MCF 10A (cell line): ENCODE measurements at places on chromosomes 12 and 14. TPM values are rescaled to one million over a fixed set of nuclear protein-coding genes. Genes with fewer than 3 reads are reported as not detected.
A peak's percentile ranks its signal among the peaks of the same experiment; 100 is the strongest.

DNA sequence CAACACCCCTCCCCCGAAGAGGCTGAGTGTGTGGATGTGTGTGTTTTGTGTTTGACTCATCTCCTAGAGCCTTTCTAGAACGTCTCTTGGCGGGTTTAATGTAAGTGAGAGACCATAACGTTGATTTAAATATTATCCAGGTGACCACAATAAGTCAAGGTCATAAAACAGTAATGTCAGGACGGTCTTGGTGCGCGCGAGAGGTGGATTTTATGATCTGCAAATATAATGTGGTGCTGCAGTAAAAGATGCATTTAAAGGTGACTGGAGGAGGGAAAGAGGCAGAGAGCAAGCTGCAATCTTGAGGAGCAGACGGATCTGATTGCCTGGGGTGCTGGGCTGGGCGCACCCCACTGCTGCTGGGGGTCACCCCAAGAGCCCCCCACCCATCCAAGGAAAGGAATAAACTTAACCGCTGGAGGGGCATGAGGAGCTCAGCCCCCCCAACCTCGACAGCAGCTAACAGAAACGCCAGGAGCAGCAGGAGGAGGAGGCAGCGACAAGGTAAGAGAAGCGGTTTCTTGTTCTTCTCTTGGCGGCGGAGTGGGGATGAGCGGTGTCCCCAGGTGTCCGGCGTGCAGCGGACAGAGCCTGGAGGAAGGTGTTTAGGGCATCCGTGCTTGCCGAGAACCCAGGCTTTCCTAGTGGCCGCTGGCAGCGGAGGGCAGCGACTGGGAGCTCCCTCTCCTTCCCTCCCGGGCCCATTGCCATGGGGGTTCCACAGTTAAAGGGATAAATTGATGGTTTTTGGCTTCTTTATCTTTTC lies 5.5 kb downstream of the HOXC10 start:
- no peak for DNase-seq

The C12orf50 gene
- total RNA-seq = 0.29 TPM in 1 of 2 replicates, not detected in the other

The FITM1 gene
- total RNA-seq = 0.47 TPM in 1 of 2 replicates, not detected in the other

DNA sequence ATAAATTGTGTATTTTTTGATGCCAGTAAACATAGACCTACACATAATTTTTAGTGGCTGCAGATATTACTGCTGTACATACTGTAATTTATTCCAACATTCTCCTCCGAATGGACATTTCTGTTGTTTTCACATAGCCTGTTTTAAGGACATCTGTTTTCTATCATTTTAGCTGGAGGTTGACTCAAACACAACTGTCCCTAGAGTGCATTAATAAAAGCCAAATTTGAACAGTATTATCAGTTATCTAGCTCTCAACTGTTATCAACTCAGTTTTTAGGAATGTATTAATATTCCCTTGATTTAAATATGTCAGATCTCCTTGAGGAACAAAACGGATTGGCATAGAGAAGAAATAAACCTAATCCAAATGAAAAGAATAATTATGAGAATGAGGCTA lies 17.2 kb upstream of the PIWIL1 start:
- DNase-seq = no peak

The LUM gene
- total RNA-seq = not detected in 2 replicates

The C12orf60 gene
- total RNA-seq = 2.2 and 2.6 TPM in 2 replicates

The VRK1 gene
- total RNA-seq = 14.7 and 17.7 TPM in 2 replicates

- DNase-seq = no peak
These were observed 376.0 kb downstream of the ALG10 start for GRCh38 chr12:34398366-34398705.

GRCh38 chr12:122422730-122423257 lies 325 bp upstream of the CLIP1 start:
- peak; percentile 70 for DNase-seq

The BCAT1 gene
- 0.12 and 0.20 TPM in 2 replicates for total RNA-seq

The PMEL gene
- 0.59 TPM in 1 of 2 replicates, not detected in the other for total RNA-seq

DNA sequence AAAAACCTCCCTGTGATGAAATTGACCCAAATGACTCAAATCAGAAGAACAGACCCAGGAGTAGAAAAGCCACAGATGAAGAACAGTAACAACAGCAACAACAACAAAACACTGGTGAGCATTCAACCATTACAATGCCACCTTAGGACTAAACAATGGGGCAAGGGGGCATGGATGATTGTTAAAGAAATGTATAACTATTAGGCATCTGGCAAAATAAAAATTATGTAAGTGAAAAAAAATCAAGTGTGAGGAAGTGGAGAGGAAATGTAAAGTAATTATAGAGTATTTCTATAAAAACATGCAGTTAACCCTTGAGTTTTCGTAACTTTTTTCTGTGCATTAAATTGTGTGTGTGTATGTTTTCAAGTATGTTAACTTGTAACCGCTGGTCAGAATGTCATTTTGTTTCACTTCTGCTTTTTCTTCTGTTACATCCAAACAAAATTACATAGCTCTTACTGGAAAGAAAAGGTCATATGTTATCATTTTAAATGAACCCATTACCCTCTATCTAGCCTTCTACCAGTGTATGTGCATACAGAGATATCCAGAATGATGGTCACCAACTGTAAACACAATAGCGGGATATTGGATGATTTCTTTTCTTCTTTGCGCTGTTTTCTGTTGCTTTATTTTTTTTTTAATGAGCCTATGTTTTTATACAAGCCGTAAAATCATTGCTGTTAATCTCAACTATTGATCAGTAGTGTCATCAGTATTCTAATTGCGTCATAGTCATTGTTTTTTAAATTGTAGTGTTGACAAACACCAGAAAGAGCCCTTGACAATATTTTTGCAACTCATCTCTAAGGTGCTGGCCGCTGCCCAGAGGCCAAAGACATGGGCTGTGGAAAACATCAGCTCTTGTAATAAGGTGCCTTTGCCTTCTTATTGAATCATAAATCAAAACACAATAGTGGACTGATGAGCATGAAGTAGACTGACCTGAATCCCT lies 170.6 kb downstream of the CRADD start:
- DNase-seq = no peak

The PPP1CC gene
- 79.4 and 94.6 TPM in 2 replicates for total RNA-seq

GRCh38 chr12:29149691-29150281 lies 708 bp downstream of the FAR2 start:
- no peak for DNase-seq

GRCh38 chr12:52942066-52942900 lies 6.6 kb upstream of the KRT18 start:
- DNase-seq = no peak

DNA sequence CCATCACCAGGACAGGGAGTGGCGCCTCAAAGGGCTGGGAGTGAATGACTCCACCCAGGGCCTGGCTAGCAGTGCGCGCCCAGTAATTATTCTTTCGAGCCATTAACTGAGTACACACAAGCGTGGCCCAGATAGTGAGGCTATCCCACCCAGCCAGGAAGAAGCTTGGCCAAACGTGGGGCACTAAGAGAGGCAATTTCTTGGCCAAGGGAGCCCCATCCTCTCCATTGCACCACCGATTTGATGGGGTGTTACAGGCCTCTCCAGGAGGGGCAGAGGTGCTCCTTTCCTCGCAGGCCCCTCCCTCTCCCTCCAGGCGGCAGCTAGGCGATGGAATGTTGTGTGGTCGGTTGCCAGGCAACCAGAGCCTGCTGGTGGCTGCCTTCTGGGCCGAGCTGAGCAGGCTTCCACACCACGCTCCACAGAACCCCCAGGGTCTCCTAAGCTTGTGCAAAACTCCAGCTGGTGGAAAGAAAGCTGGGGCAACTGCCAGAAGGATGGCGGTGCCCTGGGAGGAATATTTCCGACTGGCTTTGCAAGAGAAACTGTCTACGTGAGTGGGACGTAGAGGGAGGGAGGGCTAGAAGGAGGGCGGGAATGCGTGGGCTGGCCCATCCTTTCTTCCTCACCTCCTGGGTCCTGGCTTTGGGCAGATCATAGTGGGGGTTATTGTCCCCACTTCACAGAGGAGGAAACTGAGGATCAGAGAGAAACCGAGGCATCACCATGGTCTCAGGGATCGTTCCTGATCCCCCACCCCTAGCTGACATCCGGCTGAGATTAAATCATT lies at the start of gene CFAP73:
CFAP73 (plus strand) TSS at position 364 of the 790 bp plus-strand sequence; CDS start at position 498, 134 bp downstream.
- DNase-seq = peak; percentile 66

DNA sequence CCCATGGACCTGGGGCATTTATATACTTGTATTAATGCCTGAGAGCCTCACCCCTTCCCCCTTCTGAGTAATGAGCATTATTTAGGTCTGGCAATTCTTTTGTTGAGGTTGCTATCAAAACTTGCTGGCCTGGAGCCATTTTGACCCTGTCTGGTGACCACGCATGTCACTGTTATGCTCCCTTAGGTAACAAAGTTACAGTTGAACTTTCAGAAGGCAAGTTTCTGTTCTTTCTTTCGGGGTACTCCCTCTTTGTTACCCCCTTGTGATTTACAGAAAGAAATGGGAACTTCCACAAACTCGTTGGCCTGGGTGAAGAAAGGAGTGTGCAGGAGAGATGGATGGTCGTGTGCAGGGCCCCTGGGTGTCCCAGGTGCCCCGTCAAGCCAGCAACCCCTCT lies 305.4 kb downstream of the DPF3 start:
- DNase-seq = no peak

- DNase-seq = no peak
These were observed 46.5 kb upstream of the GPR68 start for GRCh38 chr14:91290986-91291385.

- no peak for DNase-seq
These were observed 71.6 kb downstream of the TMEM132C start for GRCh38 chr12:128338386-128339125.

- no peak for DNase-seq
These were observed 7.6 kb downstream of the TMEM179 start for GRCh38 chr14:104596927-104597351.

DNA sequence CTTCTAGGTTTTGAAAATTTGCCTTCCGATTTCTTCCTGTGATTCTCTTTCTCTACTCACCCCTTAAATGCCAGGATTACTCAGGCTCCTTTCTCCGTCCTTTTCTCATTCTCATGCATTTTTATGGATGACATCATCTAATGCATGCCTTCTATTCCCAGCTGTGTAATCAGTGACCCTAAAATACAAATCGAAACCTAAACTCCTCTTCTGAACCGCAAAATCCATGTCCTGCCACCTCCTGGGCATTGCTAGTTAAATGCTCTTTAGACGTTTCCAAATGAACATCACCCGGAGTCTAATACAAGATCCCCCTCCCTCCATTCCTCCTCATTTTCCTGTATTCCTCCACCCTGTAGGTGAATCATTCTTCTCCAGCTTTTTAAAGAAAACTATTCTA lies 1703.1 kb upstream of the FLRT2 start:
- DNase-seq = peak; percentile 19

DNA sequence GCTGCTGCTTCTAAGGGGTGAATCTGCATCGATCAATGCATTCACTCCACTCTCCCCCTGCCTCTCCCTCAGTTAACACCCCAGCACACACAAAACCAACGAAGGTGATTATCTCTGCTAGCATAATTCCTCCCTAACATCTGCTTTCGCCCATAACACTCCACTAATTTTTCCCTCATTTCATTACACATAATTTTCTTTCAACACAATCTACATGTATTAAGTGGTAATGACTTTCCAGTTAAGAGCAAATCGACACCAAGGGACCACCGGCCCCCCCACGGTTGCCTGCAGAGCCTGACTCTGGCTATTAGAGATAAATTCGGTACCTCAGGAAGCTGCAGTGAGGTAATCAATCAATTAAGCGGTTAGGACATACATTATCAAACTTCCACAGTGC lies 1115.6 kb downstream of the BCL11B start:
- DNase-seq = no peak

The SSTR1 gene
- total RNA-seq = 0.29 and 0.33 TPM in 2 replicates

GRCh38 chr12:54258201-54258681 lies 21.7 kb downstream of the CBX5 start:
- DNase-seq = no peak

GRCh38 chr12:19402743-19403431 lies 36.4 kb upstream of the AEBP2 start:
- peak; percentile 45 for DNase-seq

DNA sequence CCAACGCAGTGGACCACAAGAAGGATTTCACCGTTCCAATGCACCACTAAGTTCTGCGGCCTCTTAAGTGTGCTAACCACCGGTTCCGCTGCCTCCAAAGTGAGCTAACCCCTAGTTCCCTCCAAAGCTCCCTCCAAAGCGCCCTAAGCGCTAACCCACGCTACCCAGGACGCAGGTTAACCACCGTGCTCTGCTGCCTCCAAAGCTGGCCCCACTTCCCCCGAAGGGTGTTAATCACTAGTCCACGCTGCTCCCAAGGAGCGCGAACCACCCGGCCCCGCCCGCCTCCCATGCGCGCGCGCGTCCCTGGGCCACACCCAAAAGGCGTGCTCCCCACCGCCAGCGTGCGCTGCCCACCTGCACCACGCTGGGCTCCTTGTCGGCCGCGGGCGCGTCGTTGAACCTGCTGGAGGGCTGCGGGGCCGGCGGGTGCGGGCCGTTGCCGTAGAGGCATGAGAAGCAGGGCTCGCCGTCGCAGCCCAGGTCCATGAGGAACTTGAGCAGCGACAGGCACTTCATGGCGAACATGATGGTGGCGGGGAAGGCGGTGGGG lies 11.7 kb downstream of the FAM181A start:
- no peak for DNase-seq

GRCh38 chr14:72889366-72889765 lies 4.5 kb downstream of the DPF3 start:
- no peak for DNase-seq

The CYP27B1 gene
- total RNA-seq = 12.6 and 27.5 TPM in 2 replicates

DNA sequence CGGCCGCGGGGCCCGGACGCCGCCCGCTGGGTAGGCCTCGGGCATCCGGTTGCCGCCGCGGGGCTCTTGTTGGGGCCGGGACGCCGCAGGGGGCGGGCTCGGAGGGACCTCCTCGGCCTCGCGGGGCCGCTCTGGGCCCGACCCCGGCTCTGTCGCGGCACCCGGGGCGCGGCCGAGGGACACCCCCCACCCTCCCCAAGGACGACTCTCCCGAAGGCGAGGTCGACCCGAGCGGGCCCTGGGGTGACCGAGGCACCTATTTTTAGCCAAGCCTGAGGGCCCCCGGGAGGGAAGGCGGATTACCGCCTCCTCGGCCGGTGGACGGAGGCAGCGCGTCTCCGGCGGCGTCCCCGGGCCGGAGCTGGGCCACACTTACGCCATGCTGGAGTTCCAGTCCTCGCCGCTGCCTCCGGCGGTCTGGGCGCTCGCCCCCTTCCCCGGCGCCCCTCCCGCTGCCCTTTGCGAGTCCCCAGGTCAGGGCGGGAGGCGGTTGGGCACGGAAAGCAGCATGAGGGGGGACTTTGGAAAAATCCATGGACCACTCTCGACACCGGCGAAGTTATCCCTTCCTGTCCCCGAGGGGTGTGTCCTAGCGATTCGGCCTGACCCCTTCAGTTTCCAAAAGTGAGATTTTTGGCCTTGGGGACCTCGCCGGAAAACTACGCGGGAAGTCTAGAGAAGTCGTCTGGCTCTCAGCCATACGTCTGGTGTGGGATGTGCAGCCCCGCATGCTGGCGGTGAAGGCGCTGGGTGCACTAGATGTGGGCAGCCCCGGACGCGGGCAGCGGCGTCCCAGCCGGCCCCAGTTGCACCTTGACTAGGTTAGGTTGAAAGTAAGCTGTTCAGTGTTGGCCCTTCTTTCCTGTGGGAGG lies 699 bp downstream of the KTN1 start:
- DNase-seq = peak; percentile 52

The MYF5 gene
- total RNA-seq = not detected in 2 replicates

DNA sequence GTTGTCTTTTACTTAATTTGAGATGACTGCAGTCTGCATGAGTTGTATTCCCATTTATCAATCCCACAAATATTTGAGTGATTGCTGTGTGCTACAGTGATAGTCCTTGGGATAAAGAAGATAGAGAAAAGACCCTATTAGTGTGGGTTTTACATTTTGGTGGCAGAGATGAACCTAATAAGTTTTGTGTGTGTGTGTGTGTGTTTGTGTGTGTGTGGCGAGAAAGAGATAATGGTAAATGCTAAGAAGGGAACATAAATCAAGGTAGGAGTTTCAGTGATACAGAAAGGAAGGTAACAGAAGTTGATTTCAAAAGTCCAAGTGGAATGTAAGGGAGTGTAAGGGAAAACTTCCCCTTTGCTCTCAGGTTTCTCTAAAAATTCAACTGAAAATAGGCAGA lies 2.6 kb upstream of the DDX55 start:
- no peak for DNase-seq
